NCI-H526 treated with DMSO at 0.1 percent for 48 hours (cell line): ENCODE measurements at places on chromosomes 2 and 18.

DNA sequence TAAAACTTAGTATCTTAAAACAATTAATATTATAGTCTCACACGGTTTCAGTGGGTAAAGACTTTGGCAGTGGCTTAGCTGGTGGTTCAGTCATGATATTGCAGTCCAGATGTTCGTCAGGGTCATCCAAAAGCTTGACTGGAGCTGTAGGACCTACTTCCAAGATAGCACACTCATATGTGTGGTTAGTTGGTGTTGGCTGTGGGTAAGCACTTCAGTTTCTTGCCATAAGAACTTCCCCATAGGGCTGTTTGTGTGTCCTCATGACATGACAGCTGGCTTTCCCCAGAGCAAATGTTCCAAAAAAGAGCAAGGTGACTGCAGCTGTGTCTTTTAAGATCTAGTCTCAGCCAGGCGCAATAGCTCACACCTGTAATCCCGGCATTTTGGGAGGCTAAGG is 48.5 kb upstream of the EPC2 start:
- no peak for DNase-seq

DNA sequence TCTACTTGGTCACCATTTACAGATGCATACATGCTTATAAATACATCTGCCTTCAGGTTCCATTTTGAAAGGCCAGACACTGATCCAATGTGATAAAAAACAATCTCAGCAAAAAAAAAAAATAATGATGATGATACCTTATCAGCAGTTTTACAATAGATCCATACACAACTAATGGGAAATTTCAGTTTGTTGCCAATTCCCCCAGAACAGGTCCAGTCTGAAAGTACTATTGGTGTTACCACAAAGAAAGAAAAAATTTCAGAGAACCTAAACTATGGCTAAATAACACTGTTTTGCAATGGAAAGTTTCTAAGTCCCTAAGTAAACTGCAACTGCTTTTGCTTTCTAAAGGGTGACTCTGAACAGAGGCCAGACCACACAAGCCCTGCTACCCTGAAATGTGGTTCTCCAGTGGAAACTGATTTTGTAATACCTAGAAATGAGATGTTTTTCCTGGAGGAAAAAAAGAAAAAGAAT is 54.1 kb downstream of the LPIN2 start:
- no peak for DNase-seq

DNA sequence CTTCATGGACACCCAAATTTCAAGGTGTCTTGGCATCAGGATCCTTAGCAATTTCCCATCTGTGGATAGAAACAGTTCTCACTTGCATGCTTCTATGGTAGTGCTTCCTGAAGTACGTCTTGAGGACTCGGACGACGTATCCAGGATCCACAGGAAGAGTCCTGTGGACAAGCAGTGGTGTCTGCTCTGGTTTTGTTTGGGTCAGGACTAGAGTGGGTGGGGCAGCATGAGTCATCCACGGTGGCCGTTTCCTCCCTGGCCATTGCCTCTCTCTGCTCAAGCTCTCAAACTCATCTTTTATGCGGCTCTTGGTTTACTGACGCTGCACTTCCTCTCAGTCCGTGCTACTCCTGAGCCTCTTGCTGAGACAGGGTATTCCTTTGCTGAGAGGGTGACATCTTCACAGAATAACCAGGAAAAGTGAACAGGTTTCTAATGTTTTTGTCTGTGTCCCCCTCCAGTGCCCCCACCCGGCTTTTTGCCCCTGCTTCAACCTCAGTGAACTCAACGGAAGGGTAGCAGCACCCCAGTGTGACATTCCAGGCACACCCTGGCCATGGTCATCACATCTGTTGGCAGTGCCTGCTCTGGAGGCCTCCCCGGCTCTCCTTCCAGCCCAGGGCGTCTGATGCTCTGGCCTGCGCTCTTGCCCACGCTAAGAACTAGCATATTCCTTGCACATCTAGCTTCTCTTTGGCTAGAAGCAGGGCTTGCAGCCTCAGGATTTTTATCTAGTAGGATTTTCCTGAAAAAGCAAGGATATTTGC is 62.2 kb downstream of the ARMC9 start:
- no peak for DNase-seq

DNA sequence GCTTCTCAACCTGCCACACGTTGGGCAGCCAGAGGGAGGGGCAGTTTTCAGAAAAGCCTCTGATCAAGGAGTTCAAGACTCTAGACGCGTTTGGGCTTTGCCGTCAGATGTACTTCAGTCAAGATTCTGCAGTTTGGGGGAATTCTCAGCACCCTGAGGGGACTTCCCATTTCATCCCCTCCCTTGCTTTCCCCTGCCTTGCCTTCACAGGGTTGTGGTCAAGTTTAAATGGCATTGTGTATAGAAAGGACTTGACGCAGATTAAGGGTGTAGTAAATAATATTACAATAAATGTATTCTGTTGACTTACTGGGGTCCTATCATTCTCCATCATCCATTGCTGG is 198.3 kb upstream of the NABP1 start:
- DNase-seq, result no peak

GRCh38 chr2:236968101-236968879 is 117.4 kb upstream of the COPS8 start:
- no peak for DNase-seq

- DNase-seq, result no peak
Observed at GRCh38 chr2:65053199-65053598, 3.0 kb upstream of the CEP68 start.

GRCh38 chr2:126307740-126308139 is 348.2 kb upstream of the GYPC start:
- DNase-seq, result no peak
